ENCODE measurements at places on chromosomes 11 and 22. TPM values are rescaled to one million over a fixed set of nuclear protein-coding genes. Genes with fewer than 3 reads are reported as not detected.

DNA sequence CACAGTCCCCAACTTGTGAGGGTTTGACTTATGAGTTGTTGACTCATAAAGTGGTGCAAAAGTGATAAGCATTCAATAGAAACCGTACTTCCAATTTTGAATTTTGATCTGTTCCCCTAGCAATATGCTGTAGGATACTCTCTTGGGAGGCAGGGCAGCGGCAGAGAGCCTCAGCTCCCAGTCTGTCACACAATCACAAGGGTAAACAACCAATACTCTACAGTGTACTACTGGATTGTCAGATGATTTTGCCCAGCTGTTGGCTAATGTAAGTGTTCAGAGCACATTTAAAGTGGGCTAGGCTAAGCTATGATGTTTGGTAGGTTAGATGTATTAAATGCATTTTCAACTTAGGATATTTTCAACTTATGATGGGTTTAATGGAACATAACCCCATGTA lies 13.7 kb upstream of the NXPE2 start:
- H3K36me3 ChIP-seq: no peaks in the 10 kb centered on the region
- no peaks in the 10 kb centered on the region for H3K27me3 ChIP-seq
- H3K4me3 ChIP-seq: no peak overlapping the region
- H3K27ac ChIP-seq: no peak overlapping the region
- no peak for DNase-seq

DNA sequence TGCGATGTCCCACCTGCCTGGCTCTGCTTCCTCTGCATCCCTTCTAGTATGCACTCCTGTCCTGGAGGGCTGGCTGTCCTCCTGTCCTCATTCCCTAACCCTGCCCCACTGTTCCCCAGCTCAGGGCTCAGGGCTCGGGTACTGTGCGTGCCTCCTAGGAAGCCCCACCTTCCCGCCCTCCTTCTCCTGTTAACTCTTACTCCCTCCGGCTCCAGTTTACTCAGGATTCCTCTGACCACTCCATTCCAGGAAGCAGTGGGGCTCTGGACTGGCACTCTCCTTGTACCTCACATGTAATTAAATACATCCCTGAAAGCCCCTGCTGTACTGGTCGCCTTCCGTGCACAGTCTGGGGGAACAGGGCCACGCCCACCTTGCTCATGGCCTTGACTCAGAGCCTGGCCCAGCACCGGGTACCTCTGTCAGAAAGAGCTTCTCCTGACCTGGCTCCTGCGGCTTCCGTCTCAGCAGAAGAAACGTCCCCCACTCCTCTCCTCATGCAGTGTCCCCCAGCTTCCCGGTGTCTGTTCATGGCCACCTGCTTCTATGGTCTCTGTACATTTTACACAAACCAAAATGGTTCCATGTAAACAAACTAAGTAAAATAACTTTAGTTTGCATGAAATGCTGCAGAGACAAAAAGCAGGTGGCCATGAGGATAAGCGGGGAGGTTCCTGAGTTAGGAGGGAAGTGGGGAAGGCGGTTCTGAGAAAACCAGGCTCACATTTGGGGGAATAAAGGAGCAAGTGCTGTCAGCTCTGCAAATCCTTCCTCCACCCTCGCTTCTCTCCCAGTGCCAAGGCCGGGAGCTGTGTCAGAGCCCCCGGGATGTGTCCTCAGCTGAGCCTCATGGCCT lies 445.9 kb downstream of the BRD1 start:
- H3K4me1 ChIP-seq: no peaks in the 10 kb centered on the region
- no peak overlapping the region for H3K4me3 ChIP-seq
- no peaks in the 10 kb centered on the region for H3K36me3 ChIP-seq
- H3K27ac ChIP-seq: no peak overlapping the region
- no peak for DNase-seq

- H3K4me1 ChIP-seq: no peaks in the 10 kb centered on the region
- no peak overlapping the region for H3K27ac ChIP-seq
- H3K4me3 ChIP-seq: no peak overlapping the region
These were observed 1219.2 kb downstream of the LRRC4C start for GRCh38 chr11:40240284-40240683.

- no peaks in the 10 kb centered on the region for H3K27me3 ChIP-seq
- H3K36me3 ChIP-seq: no peaks in the 10 kb centered on the region
- DNase-seq: no peak
- no peak overlapping the region for H3K4me3 ChIP-seq
- no peaks in the 10 kb centered on the region for H3K4me1 ChIP-seq
These were observed 92.8 kb downstream of the TEAD1 start for GRCh38 chr11:12767027-12767426.

DNA sequence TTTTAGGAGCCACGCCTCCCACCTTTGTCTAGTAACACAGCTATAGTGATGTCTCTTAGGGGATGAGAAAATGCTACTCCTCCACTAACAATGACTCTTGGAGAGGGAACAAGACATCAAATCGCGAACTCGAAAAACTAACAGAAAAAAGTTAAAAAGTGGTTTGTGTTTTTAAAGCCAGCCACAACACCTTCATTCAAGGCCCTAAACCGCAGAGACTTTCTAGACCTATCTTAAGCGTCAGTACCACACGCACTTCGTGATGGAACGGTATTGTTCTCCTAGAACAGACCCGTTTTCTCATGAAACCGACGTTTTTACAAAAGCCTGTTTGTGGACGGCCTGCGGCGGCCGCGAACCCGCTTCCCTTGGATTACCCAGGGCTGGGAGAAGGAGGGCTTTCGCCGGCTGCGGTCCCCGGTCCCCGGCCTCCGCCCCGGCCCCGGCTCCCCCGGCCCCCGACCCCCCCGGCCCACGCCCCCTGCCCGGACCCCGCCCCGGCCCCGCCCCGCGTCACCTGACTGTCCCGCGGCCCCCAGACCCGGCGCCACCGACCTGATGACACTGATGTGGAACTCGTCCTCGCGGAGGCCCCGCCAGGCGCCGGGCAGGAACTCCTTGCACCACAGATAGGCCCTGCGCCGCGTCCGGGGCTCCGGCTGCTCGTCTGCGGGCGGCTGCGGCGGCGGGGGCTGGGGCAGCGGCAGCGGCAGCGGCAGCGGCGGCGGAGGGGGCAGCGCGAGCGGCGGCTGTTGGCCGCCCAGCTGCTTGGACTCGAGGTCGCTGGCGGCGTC lies 718 bp downstream of the CHKA start:
- no peaks in the 10 kb centered on the region for H3K27me3 ChIP-seq
- H3K4me1 ChIP-seq: peaks cover 39% of the 10 kb centered on the region
- peak; percentile 58 for DNase-seq

DNA sequence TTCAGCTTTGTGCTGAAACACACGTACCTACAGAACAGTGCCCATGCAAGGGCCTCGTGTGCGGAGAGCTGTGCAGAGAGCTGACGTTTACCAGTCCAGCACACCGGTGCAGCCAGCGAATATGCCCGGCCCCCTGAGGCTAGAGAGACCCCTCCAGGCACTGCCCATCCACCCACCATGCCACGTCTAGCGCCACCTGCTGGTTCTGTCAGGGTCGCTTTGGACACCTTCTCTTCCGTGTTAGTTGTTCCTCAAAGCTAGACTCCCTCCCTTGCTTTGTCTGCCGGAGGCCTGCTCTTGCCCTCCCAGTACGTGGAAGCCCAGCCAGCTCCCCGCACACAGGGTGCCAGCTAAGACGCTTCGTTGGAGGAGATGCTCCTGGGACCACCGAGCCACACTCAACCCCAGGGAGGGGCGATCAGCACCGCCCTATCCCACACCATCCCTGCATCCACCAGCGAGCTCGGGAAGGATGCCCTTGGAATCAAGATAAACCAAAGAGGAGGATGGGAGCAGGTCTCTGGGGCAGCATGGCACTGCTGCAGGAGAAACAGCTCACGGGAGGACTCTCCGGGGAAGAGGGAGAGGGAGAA lies 43.4 kb downstream of the CPT1A start:
- no peaks in the 10 kb centered on the region for H3K27me3 ChIP-seq
- no peaks in the 10 kb centered on the region for H3K4me1 ChIP-seq
- H3K36me3 ChIP-seq: no peaks in the 10 kb centered on the region
- DNase-seq: peak; percentile 72
- no peak overlapping the region for H3K27ac ChIP-seq

- DNase-seq: no peak
- no peaks in the 10 kb centered on the region for H3K27me3 ChIP-seq
- H3K4me1 ChIP-seq: no peaks in the 10 kb centered on the region
- H3K36me3 ChIP-seq: no peaks in the 10 kb centered on the region
- H3K4me3 ChIP-seq: no peak overlapping the region
- no peak overlapping the region for H3K27ac ChIP-seq
These were observed 815.5 kb downstream of the NTM start for GRCh38 chr11:132185726-132186592.

DNA sequence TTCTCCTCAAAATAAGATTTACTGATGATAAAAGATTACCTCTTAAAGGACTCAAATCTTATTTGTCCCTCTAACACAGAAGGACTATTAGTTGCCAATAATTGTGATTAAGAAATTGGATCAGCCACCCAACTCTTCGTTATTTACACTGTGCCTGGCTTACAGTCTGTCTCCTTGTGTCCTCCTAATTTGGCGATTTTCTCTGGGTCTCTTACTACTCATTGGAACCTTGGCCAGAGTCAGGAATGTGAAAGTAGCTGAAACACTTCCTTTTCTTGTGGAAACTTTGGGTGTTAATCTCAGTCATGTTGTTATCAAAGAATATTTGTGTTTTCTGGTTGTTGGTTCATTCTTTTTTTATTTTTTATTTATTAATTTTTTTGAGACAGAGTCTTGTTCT lies 83.2 kb downstream of the TEAD1 start:
- no peaks in the 10 kb centered on the region for H3K27me3 ChIP-seq
- H3K4me1 ChIP-seq: peaks cover 9% of the 10 kb centered on the region
- DNase-seq: no peak

- no peaks in the 10 kb centered on the region for H3K36me3 ChIP-seq
- H3K27ac ChIP-seq: no peak overlapping the region
- H3K4me1 ChIP-seq: peaks cover 40% of the 10 kb centered on the region
These were observed 42.4 kb downstream of the PITPNB start for GRCh38 chr22:27876684-27877083.

DNA sequence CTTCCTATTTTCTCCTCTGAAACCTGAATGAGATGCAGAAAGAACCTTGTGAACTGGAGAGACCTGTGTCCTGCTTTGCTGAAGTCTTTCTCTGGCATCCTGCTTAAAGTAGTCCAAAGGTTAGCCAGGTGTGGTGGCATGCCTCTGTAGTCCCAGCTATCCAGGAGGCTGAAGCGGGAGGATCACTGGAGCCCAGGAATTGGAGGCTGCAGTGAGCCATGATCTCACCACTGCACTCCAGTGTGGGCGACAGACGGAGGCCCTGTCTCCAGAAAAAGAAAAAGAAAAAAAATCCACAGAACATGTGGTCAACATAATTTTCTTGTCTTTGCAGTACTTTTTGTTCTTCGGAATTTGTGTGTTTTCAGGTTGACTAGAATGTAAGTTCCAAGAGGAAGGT lies 2.3 kb upstream of the KREMEN1 start:
- no peak for DNase-seq
- H3K4me1 ChIP-seq: peaks cover 7% of the 10 kb centered on the region
- H3K27me3 ChIP-seq: no peaks in the 10 kb centered on the region
- H3K4me3 ChIP-seq: no peak overlapping the region

- peaks cover 27% of the 10 kb centered on the region for H3K4me1 ChIP-seq
- no peaks in the 10 kb centered on the region for H3K36me3 ChIP-seq
- DNase-seq: peak; percentile 93
- H3K27me3 ChIP-seq: no peaks in the 10 kb centered on the region
- no peak overlapping the region for H3K4me3 ChIP-seq
These were observed 50.9 kb upstream of the CDON start for GRCh38 chr11:126113515-126113957.

- no peak overlapping the region for H3K4me3 ChIP-seq
- DNase-seq: no peak
- peaks cover 8% of the 10 kb centered on the region for H3K4me1 ChIP-seq
These were observed 130.2 kb downstream of the TRIM44 start for GRCh38 chr11:35792846-35793192.

- no peak for DNase-seq
- no peaks in the 10 kb centered on the region for H3K4me1 ChIP-seq
- no peaks in the 10 kb centered on the region for H3K27me3 ChIP-seq
- H3K4me3 ChIP-seq: no peak overlapping the region
These were observed 38.5 kb upstream of the LIN7C start for GRCh38 chr11:27545035-27545434.

GRCh38 chr22:49286181-49286760 lies 541.4 kb downstream of the BRD1 start:
- no peak overlapping the region for H3K27ac ChIP-seq
- no peaks in the 10 kb centered on the region for H3K27me3 ChIP-seq
- H3K36me3 ChIP-seq: no peaks in the 10 kb centered on the region

DNA sequence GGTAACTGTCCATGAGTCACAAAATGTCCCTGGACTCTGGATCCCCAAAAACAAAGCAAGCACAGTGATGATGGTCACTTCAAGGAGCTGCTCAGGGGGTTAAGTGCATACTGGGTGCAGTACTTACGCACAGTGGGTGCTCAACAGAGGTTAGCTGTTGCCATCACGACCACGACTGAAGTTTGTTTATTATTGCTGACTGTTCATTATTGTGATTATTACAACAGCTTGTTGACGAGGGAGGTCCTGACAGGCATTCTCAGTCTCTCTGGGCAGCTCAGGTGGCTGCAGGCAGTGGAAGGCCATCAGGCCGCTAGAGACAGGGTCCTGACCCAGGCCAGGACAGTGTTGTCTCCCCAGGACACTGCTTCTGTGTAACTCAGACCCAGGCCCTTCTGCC lies 418.8 kb downstream of the SHANK2 start:
- no peaks in the 10 kb centered on the region for H3K36me3 ChIP-seq
- H3K4me3 ChIP-seq: no peak overlapping the region
- H3K27ac ChIP-seq: no peak overlapping the region
- DNase-seq: no peak
- H3K4me1 ChIP-seq: no peaks in the 10 kb centered on the region

DNA sequence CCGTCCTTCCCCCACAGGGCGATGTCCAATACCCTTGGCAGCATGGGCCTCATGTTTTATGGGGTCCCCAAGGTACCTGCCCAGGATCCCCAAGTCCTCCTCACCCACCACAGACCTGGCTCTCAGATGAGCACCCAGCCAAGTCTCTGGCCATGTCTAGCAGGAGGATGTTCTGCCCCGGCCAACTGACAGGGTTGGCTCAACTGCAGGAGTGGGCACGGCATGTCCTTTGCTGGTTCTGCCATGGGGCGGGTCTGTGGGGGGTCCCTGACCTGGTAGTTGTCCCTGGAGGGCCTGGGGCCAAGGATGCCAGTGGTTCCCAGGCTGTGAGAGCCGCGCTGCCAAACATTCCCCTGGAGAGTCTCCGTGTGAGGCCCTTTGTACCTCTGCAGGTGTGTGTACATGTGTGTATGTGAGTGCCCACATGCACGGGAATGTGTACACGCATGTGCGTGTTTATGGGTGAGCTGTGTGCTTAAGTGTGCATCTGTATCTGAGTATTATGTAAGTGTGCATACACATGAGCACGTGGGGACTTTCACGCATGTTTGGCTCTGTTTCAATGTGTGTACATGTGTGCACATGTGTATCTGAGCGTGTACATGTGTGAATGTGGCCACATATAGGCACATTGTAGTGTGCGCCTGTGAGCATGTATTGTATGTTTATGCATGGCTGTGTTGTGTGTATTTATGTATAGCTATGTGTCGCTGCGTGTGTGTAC lies 85.5 kb downstream of the KCNQ1 start:
- peaks cover 4% of the 10 kb centered on the region for H3K4me1 ChIP-seq
- no peak overlapping the region for H3K4me3 ChIP-seq
- no peaks in the 10 kb centered on the region for H3K36me3 ChIP-seq
- no peak overlapping the region for H3K27ac ChIP-seq
- no peaks in the 10 kb centered on the region for H3K27me3 ChIP-seq

The SLC25A18 gene
- total RNA-seq: 0.22 TPM

The FADS2 gene
- 6.2 TPM for total RNA-seq

The SMCO4 gene
- 23.8 TPM for total RNA-seq

The PTGDR2 gene
- total RNA-seq: 0.67 TPM

The RFPL2 gene
- total RNA-seq: not detected

The OR51E2 gene
- not detected for total RNA-seq
